Left kidney (tissue), 8 donors: ENCODE measurements at places on chromosomes 6 and 20. TPM values are rescaled to one million over a fixed set of nuclear protein-coding genes. Genes with fewer than 3 reads are reported as not detected.

SCGN gene
- 0.12 TPM for polyA plus RNA-seq

BANF2 gene
- polyA plus RNA-seq, result 0.38 TPM

DNAH8 gene
- 0.90 TPM for polyA plus RNA-seq

TRIM15 gene
- polyA plus RNA-seq, result 0.08 TPM

TNNC2 gene
- polyA plus RNA-seq, result 0.47 TPM

SDC4 gene
- polyA plus RNA-seq, result 156 TPM

CRISP2 gene
- 0.20 TPM for polyA plus RNA-seq

ASIP gene
- polyA plus RNA-seq, result 0.70 TPM

RFX6 gene
- polyA plus RNA-seq, result not detected

CCN5 gene
- polyA plus RNA-seq, result 0.28 TPM

ADGB gene
- 0.62 TPM for polyA plus RNA-seq

GJA10 gene
- not detected for polyA plus RNA-seq

LZTS3 gene
- polyA plus RNA-seq, result 13.7 TPM

C2 gene
- polyA plus RNA-seq, result 3.9 TPM

SYNDIG1 gene
- 6.5 TPM for polyA plus RNA-seq

KIFC1 gene
- 62.9 TPM for polyA plus RNA-seq

CPXM1 gene
- 224 TPM for polyA plus RNA-seq

OPRM1 gene
- 0.08 TPM for polyA plus RNA-seq

RIPOR2 gene
- polyA plus RNA-seq, result 8.8 TPM

ANKEF1 gene
- 8.9 TPM for polyA plus RNA-seq

SYS1 gene
- 31.9 TPM for polyA plus RNA-seq

MICAL1 gene
- polyA plus RNA-seq, result 32.8 TPM

TRIM40 gene
- not detected for polyA plus RNA-seq

SPDEF gene
- 0.07 TPM for polyA plus RNA-seq

OR12D3 gene
- not detected for polyA plus RNA-seq

SPTLC3 gene
- polyA plus RNA-seq, result 28.6 TPM

CLPSL2 gene
- polyA plus RNA-seq, result not detected

GPLD1 gene
- 5.3 TPM for polyA plus RNA-seq

SLC17A9 gene
- 1.7 TPM for polyA plus RNA-seq

SOX18 gene
- polyA plus RNA-seq, result 4.5 TPM

CDH4 gene
- 7.3 TPM for polyA plus RNA-seq

COL20A1 gene
- polyA plus RNA-seq, result 1.2 TPM

RWDD2A gene
- 8.3 TPM for polyA plus RNA-seq

ABCF1 gene
- polyA plus RNA-seq, result 76.0 TPM

BPIFA1 gene
- polyA plus RNA-seq, result not detected

PTPRT gene
- 0.53 TPM for polyA plus RNA-seq
